ENCODE measurements at places on chromosomes 12 and 14. TPM values are rescaled to one million over a fixed set of nuclear protein-coding genes. Genes with fewer than 3 reads are reported as not detected.

Gene SLC38A4
- total RNA-seq, result 0.08 TPM

Gene LRRIQ1
- 0.62 TPM for total RNA-seq

Gene CAPZA3
- not detected for total RNA-seq

Gene ZBTB25
- total RNA-seq, result 5.9 TPM

Gene SCNN1A
- total RNA-seq, result 30.2 TPM

Gene ADGRD1
- 0.38 TPM for total RNA-seq

Gene SRRM4
- not detected for total RNA-seq

Gene LRRC43
- total RNA-seq, result not detected

Gene FOXG1
- total RNA-seq, result 0.15 TPM

Gene ZBTB39
- 4.8 TPM for total RNA-seq

Gene PIWIL1
- not detected for total RNA-seq

Gene RGS6
- not detected for total RNA-seq

Gene MYH7
- not detected for total RNA-seq

Gene DPF3
- total RNA-seq, result 0.29 TPM

Gene CPNE6
- not detected for total RNA-seq

Gene MYH6
- 0.08 TPM for total RNA-seq

Gene SSPN
- 0.70 TPM for total RNA-seq

Gene CEP83
- 6.4 TPM for total RNA-seq

Gene ESR2
- 0.05 TPM for total RNA-seq

Gene ASIC1
- total RNA-seq, result 6.1 TPM

Gene CCNK
- total RNA-seq, result 59.3 TPM

Gene SLC16A7
- 0.11 TPM for total RNA-seq

Gene WSB2
- 67.7 TPM for total RNA-seq

Gene CARMIL3
- 0.35 TPM for total RNA-seq

Gene TMEM229B
- total RNA-seq, result 0.19 TPM

Gene ZCCHC8
- total RNA-seq, result 22.7 TPM

Gene PKP2
- 5.7 TPM for total RNA-seq

Gene LHX5
- not detected for total RNA-seq

Gene LBHD2
- total RNA-seq, result 0.27 TPM

Gene TOMM20L
- total RNA-seq, result not detected

Gene RPS6KL1
- total RNA-seq, result 0.28 TPM

Gene SERPINA9
- total RNA-seq, result not detected

Gene GPR135
- 1.1 TPM for total RNA-seq

Gene TGM1
- 0.89 TPM for total RNA-seq

Gene SYT1
- 5.3 TPM for total RNA-seq

Gene PFDN5
- total RNA-seq, result 487 TPM
